T-helper 17 cell (primary cell): ENCODE measurements at places on chromosomes 2 and 18. TPM values are rescaled to one million over a fixed set of nuclear protein-coding genes. Genes with fewer than 3 reads are reported as not detected.
A peak's percentile ranks its signal among the peaks of the same experiment; 100 is the strongest.

MC4R gene
- total RNA-seq = not detected

E2F6 gene
- 5.1 TPM for total RNA-seq

ZNF804A gene
- total RNA-seq = not detected

PAX8 gene
- 1.4 TPM for total RNA-seq

ADD2 gene
- total RNA-seq = 1.3 TPM

WNT6 gene
- not detected for total RNA-seq

IL36A gene
- not detected for total RNA-seq

KCNK3 gene
- total RNA-seq = not detected

DSC3 gene
- not detected for total RNA-seq

ADNP2 gene
- 41.5 TPM for total RNA-seq

ZSWIM2 gene
- total RNA-seq = not detected

SLC9A2 gene
- not detected for total RNA-seq

DNA sequence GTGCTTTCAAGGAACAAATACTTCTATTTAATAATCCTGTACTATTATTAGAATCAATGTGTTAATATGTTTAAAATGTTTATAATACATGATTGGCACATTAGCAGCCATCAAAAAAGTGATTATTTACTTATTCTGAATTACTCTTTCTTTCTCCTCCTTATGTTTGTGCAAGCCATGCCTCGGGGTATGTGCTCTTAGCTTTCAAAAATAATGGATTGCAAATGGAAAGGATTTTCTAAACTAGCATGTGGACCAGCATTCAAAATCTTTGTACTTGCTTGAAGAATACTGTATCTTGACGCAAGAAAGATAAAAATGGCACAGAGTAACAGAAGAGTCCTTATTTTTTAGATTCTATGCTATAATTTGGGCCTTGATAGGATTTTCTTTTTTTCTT lies 156.5 kb downstream of the CDH7 start:
- no peak overlapping the region for H3K4me3 ChIP-seq
- no peaks in the 10 kb centered on the region for H3K27me3 ChIP-seq
- H3K27ac ChIP-seq = no peak overlapping the region

GRCh38 chr18:62651276-62652056 lies 63.9 kb upstream of the PHLPP1 start:
- H3K27ac ChIP-seq = no peak overlapping the region
- no peak overlapping the region for H3K4me3 ChIP-seq
- no peaks in the 10 kb centered on the region for H3K36me3 ChIP-seq
- DNase-seq = no peak
- peaks cover 31% of the 10 kb centered on the region for H3K27me3 ChIP-seq
- peaks cover 3% of the 10 kb centered on the region for H3K4me1 ChIP-seq

- no peak for DNase-seq
- no peaks in the 10 kb centered on the region for H3K36me3 ChIP-seq
- no peak overlapping the region for H3K27ac ChIP-seq
- H3K27me3 ChIP-seq = no peaks in the 10 kb centered on the region
- no peak overlapping the region for H3K4me3 ChIP-seq
Measured at GRCh38 chr2:33709951-33710350, 110.9 kb upstream of the FAM98A start.

DNA sequence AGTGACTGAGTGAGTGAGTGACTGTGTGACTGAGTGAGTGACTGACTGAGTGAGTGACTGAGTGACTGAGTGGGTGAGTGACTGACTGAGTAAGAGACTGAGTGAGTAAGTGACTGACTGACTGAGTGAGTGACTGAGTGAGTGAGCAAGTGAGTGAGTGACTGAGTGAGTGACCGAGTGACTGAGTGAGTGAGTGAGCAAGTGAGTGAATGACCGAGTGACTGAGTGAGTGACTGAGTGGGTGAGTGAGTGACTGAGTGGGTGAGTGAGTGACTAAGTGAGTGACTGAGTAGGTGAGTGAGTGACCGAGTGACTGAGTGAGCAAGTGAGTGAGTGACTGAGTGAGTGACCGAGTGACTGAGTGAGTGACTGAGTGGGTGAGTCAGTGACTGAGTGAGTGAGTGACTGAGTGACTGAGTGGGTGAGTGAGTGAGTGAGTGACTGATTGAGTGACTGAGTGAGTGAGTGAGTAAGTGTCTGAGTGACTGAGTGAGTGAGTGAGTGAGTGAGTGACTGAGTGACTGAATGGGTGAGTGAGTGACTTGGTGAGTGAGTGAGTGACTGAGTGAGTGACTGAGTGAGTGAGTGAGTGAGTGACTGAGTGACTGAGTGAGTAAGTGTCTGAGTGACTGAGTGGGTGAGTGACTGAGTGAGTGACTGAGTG lies 13.3 kb downstream of the MAL start:
- peak overlapping the region; percentile 93 for H3K27ac ChIP-seq
- H3K4me3 ChIP-seq = no peak overlapping the region
- peaks cover 63% of the 10 kb centered on the region for H3K4me1 ChIP-seq
- peaks cover 6% of the 10 kb centered on the region for H3K36me3 ChIP-seq

DNA sequence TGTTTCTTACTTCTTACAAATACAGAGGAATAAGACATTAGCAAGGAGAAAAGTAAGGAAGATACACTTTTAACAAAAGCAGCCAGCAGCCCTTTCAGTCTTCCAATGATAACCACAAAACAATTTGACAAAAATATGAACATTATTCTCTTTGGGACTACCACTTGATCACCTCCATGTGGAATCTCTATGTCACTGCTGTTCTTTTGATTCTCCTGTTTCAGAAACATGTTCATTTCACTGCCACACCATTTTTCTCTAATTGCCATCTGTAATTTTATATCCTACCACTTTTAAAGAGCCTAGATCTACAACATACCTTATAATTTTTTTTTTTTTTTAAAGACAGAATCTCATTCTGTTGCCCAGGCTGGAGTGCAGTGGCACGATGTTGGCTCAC lies 10.9 kb downstream of the INO80D start:
- H3K27ac ChIP-seq = no peak overlapping the region
- H3K4me1 ChIP-seq = peaks cover 39% of the 10 kb centered on the region
- peaks cover 4% of the 10 kb centered on the region for H3K36me3 ChIP-seq

GRCh38 chr2:68908392-68908970 lies 37.3 kb upstream of the BMP10 start:
- DNase-seq = peak; percentile 58
- H3K27ac ChIP-seq = peak overlapping the region; percentile 97
- peak overlapping the region; percentile 74 for H3K4me3 ChIP-seq
- peaks cover 30% of the 10 kb centered on the region for H3K4me1 ChIP-seq
- H3K36me3 ChIP-seq = no peaks in the 10 kb centered on the region

DNA sequence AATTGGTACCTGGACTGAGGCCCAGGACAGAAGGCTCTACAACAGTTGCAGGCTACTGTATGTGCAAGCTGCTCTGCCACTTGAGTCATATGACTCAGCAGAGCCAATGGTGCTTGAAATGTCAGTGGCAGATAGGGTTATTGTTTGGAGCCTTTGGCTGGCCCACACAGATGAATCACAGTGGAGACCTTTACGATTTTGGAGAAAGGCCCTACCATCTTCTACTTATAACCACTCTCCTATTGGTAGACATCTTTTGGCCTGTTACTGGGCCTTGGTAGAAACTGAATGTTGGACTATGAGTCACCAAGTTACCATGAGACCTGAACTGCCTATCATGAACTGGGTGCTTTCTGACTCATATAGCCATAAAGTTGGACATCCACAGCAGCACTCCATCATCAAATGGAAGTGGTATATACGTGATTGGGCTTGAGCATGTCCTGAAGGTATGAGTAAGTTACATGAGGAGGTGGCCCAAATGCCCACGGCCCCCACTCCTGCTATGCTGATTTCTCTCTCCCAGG lies 88.9 kb upstream of the NRXN1 start:
- no peak for DNase-seq
- H3K4me3 ChIP-seq = no peak overlapping the region
- H3K27ac ChIP-seq = no peak overlapping the region
- no peaks in the 10 kb centered on the region for H3K27me3 ChIP-seq
- H3K4me1 ChIP-seq = no peaks in the 10 kb centered on the region

- no peaks in the 10 kb centered on the region for H3K27me3 ChIP-seq
- peaks cover 12% of the 10 kb centered on the region for H3K4me1 ChIP-seq
- H3K4me3 ChIP-seq = no peak overlapping the region
- peaks cover 4% of the 10 kb centered on the region for H3K36me3 ChIP-seq
- no peak overlapping the region for H3K27ac ChIP-seq
- DNase-seq = no peak
Measured at GRCh38 chr18:57640236-57640635, 18.6 kb upstream of the NARS1 start.

DNA sequence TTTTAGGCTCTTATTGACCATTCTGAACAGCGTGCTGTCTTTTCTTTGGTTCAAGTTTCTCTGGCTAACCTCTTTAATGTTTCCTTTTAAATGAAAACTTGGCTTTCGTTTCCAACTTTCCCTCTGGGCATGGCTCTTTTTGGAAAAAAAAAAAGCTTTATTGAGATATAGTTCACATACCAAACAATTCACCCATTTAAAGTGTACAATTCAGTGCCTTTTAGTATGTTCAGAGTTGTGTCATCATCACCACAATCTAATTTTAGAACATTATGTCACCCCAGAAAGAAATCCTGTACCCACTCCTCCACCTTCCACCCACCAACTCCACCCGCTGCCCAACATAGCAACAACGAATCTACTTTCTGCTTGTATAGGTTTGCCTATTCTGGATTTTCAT lies 322.4 kb downstream of the ADCYAP1 start:
- no peaks in the 10 kb centered on the region for H3K27me3 ChIP-seq
- no peak overlapping the region for H3K4me3 ChIP-seq
- H3K36me3 ChIP-seq = no peaks in the 10 kb centered on the region

DNA sequence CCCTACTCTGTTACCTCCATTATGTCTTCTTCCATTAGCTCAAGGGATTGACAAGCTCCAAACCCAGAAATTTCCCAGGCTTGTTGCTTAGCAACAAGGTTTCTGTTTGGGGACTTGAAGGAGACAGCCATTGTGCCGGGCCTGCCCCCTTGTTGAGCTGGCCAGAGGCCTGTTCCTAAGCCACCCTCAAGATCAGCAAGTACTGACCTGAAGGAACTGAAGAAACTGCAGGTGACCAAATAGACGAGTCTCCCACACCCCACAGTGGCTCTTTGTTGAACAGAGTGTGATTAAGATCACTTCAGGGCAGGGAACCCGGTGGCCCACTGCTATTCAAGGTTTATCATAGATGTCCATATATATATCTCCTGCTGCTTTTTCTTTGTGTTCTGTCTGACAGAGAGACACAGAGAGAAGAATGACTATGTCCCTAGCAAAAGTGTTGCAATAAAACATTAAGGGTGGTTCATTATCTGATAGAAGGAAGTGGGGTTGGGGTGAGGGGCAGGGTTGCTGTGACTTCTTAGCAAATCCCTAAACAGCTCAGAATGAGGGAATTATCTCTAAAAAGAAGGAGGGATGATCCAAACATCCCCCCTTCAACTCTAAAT lies 69.2 kb downstream of the RNF144A start:
- H3K27me3 ChIP-seq = no peaks in the 10 kb centered on the region
- H3K27ac ChIP-seq = no peak overlapping the region
- no peaks in the 10 kb centered on the region for H3K36me3 ChIP-seq
- H3K4me1 ChIP-seq = peaks cover 12% of the 10 kb centered on the region
- H3K4me3 ChIP-seq = no peak overlapping the region
- no peak for DNase-seq

GRCh38 chr18:33745151-33745795 lies 167.3 kb downstream of the ASXL3 start:
- H3K36me3 ChIP-seq = no peaks in the 10 kb centered on the region
- no peaks in the 10 kb centered on the region for H3K27me3 ChIP-seq
- no peaks in the 10 kb centered on the region for H3K4me1 ChIP-seq
- H3K4me3 ChIP-seq = no peak overlapping the region
- no peak overlapping the region for H3K27ac ChIP-seq

DNA sequence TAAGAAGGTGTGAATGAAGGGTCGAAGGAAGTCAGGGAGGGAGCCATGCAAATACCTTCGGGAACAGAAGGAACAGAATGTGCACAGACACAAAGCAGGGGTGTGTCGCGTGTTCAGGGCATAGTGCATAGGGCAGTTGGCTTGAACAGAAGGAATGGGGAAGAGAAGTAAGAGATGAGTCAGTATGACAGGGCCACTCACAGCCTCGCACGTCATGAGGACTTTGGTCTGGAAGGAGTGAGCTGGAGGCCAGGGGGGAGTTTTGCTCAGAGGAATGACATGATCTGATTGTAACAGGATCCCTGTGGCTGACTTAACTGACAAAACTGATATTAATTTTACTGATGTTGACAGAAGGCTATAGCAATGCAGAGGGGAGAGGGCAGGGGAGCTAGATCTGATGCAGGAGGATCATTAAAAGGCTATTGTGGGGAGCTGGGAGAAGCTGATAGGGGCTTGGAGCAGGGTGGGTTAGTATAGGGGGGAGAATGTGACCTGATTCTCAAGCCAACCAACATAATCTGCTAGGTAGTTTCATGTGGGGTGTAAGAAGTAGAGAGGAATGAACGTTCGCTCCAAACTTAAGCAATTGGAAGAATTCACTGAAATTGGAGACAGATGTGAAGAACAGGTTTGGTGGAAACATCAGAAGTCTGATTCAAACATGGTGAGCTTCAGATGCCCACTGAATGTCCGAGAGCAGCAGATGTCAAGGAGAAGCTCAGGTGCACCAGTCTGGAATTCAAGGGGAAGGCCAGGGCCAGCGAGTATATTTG lies 60.4 kb upstream of the COPS8 start:
- H3K27me3 ChIP-seq = peaks cover 20% of the 10 kb centered on the region
- H3K4me3 ChIP-seq = no peak overlapping the region
- peaks cover 5% of the 10 kb centered on the region for H3K4me1 ChIP-seq

DNA sequence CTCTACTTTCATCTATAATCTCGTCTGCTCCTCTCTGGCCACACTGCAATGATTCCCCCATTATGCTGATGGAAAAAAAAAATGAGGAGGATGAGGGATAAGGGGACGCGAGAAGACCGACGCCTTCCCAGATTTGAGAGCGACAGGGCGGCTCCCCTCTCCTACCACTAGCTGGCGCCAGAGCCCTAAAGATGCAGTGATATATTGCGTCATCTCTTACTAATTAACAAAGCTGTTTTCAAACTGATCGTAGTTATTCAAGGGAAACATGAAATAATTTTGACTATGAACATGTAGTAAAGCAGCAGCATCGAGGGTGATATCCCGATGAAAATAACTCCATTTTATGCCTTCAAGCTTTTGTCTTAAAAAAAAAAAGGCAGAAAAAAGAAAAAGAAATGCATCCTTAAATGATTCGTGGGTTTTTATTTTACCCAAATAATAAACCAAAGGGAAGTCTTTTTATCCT lies 48.0 kb upstream of the HNRNPA3 start:
- H3K4me3 ChIP-seq = no peak overlapping the region
- peaks cover 3% of the 10 kb centered on the region for H3K36me3 ChIP-seq
- no peak overlapping the region for H3K27ac ChIP-seq
- DNase-seq = peak; percentile 76
- peaks cover 16% of the 10 kb centered on the region for H3K4me1 ChIP-seq

- peaks cover 29% of the 10 kb centered on the region for H3K27me3 ChIP-seq
- no peak overlapping the region for H3K4me3 ChIP-seq
- DNase-seq = no peak
- no peak overlapping the region for H3K27ac ChIP-seq
- H3K36me3 ChIP-seq = no peaks in the 10 kb centered on the region
- no peaks in the 10 kb centered on the region for H3K4me1 ChIP-seq
Measured at GRCh38 chr2:108351889-108352288, 25.9 kb upstream of the SULT1C4 start.

- H3K4me1 ChIP-seq = peaks cover 4% of the 10 kb centered on the region
- H3K27me3 ChIP-seq = peaks cover 40% of the 10 kb centered on the region
- no peak overlapping the region for H3K4me3 ChIP-seq
- H3K27ac ChIP-seq = no peak overlapping the region
Measured at GRCh38 chr2:45273412-45274249, 264.4 kb upstream of the SIX2 start.
